ENCODE measurements at places on chromosomes 16 and 17.
A peak's percentile ranks its signal among the peaks of the same experiment; 100 is the strongest.

GRCh38 chr16:50801036-50801435 is 59.1 kb downstream of the CYLD start:
- DNase-seq, result no peak

GRCh38 chr17:9959377-9959981 is 54.4 kb upstream of the RCVRN start:
- DNase-seq, result no peak

- DNase-seq, result peak; percentile 86
Measured at GRCh38 chr16:11251525-11252481, 4.2 kb downstream of the SOCS1 start.

DNA sequence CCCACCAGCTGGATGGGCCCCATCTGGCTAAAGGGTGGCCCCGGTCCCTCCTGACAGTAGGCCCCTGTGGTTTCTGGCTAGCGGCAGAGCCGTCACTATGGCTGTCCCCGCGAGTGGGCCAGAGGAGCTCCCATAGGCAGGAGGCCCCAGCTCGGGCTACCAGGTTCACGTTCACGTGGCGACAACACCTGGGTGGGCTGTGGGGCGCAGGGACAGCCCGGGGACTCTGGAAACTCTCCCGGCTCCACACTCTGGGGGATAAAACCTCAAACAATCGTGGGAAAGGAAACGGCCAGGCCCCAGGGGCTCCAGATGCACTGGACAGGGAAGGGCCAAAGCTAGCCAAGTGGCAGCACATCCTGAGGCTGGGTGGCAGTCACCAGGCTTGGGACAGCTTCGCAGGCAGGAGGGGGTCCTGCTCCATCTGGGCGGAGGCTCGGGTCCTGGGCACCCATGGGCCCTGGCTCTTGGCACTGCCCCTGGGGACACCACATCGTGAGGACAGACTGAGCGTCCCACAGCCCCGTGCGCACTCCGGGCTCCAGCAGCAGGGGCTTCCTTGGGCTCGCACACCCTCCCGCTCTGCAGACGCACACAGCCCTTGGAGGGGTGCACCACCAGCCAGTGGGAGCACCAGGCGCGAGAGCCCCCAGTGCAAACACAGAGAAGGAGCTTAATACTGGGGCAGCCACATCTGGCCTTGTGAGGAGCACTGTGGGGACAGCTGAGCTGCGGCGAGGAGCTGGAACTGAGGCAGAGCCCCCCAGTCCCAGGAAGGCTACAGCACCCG is 4.4 kb downstream of the RNF166 start:
- DNase-seq, result no peak

DNA sequence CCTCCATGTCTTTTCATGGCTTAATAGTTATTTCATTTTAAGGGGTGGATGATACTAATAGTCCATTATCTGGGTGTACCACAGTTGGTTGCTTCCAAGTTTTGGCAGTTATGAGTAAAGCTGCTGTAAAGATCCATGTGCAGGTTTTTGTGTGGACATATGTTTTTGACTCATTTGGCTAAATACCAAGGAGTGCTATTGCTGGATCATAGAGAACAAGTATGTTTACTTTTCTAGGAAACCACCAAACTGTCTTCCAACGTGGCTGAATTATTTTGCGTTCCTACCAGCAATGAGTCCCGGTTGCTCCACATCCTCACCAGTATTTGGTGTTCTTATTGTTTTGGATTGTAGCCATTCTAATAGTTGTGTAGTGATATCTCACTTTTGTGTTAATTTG is 181.9 kb downstream of the SPECC1 start:
- no peak for DNase-seq

GRCh38 chr16:13333336-13333735 is 431.9 kb downstream of the SHISA9 start:
- DNase-seq, result no peak

- no peak for DNase-seq
Measured at GRCh38 chr16:66422366-66422765, 4.7 kb upstream of the BEAN1 start.

- no peak for DNase-seq
Measured at GRCh38 chr17:68439656-68440290, 17.5 kb downstream of the WIPI1 start.

Measured in CD4-positive, alpha-beta T cell treated with Interleukin-6 at 100 ng/mL for 8 hours (primary cell).